Thymus (tissue), 14 donors: ENCODE measurements at places on chromosomes 3 and 15. TPM values are rescaled to one million over a fixed set of nuclear protein-coding genes. Genes with fewer than 3 reads are reported as not detected.

TBC1D21 gene
- not detected for total RNA-seq

STRA6 gene
- 2.6 TPM for total RNA-seq

OTOL1 gene
- total RNA-seq = 0.19 TPM

RNU6-1 gene
- total RNA-seq = not detected
